Ecto neural progenitor cell (in vitro differentiated cells): ENCODE measurements at places on chromosomes 5 and 9.

DNA sequence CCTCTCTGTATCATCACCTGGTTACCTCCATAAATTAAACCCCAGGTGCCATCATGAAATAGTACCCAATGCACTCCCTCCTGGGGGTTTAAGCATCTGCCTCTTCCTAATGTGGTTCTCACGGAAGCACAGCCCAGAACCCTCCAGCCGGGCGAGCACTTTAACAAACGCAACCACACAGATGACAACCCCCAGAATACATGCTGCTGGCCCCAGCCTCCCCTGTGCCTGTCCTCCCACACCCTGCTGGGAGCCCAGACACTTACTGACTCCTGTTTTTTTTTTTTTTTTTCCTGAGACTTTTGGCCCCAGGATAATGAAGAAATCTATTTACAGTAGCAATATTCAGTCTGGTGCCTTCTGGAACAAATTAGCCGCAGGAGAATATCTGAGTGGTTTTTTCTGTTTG is 50.0 kb upstream of the COL5A1 start:
- DNase-seq = no peak

GRCh38 chr9:20303996-20304395 is 318.3 kb downstream of the MLLT3 start:
- no peak for DNase-seq

GRCh38 chr5:92741906-92742305 is 839.1 kb downstream of the NR2F1-AS1 start:
- no peak for DNase-seq

- no peak for DNase-seq
Observed at GRCh38 chr5:35029333-35029732, 18.4 kb downstream of the AGXT2 start.

DNA sequence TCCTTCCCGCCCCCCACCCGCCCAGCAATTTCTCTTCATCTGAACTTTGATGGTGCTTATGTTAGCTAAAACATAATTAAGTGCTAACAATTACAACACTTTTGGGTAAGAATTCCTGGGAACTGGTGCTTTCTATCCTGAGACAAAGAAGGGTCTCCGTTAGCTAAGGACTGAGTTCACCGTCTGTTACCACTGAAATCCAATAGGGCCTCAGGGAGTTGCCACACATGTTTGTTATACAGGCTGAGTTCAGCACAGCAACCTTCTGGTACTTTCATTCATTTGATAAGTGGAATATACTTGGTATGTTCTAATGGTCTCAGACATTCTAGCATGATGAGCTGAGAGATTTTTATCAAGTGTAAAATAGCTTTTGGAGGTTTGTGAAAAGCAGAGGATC is 437.9 kb downstream of the EFNA5 start:
- DNase-seq = no peak
